ENCODE measurements at places on chromosomes 7 and 10.

DNA sequence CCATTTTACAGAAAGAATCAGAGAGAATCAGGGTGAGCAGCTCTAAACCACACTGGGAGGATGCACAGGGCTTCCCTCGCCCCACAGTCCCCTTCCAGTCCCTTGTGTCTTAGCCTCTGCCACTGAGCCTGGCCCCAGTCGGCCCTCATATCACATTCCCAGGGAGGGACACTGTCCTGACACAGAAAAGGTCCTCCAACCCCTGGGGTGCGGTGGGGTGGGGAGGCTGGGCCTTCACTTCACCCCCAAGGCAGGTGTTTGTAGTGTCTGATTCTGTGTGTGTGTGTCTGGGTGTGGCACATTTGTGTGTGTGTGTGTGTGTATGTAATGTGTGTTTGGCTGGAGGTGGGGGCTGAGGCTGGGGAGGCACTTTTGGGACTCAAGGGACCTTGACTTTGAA lies 1.8 kb upstream of the KCP start:
- no peak for DNase-seq

- DNase-seq = no peak
These were observed 59.9 kb downstream of the CAV1 start for GRCh38 chr7:116584721-116585120.

GRCh38 chr10:124728071-124728829 lies 15.9 kb downstream of the FAM53B start:
- DNase-seq = no peak

- DNase-seq = peak; percentile 96
These were observed at the start of gene GSTO2 for GRCh38 chr10:104268713-104269645. TSS of gene GSTO2 (plus strand) at chr10:104269184. CDS start at chr10:104274916, 5,732 bp downstream.

- DNase-seq = no peak
These were observed 410.9 kb downstream of the TYW1 start for GRCh38 chr7:67407392-67408071.

GRCh38 chr10:11516431-11516746 lies 95.1 kb downstream of the USP6NL start:
- DNase-seq = no peak

DNA sequence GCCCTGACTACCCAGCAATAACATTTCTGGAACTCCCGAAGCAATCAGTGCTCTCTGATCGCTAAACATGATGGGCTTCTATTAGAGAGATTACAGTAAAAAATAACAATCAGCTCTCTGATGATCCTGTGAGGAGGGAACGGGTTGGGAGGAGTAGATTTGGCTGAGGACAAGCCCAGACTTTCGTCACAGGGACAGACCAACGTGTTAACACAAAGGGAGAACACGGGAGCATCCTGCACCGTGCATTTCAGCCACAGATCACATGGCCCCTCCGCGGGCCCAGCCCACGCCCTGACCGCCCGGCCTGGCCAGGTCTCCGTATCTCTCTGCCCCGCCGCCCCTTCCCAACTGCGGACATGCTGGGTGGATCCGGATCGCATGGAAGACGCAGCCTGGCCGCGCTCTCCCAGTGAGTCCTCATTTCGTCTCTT lies 95.0 kb upstream of the AGBL3 start:
- DNase-seq = no peak

- peak; percentile 6 for DNase-seq
These were observed 100.6 kb downstream of the FAM204A start for GRCh38 chr10:118241229-118242137.

DNA sequence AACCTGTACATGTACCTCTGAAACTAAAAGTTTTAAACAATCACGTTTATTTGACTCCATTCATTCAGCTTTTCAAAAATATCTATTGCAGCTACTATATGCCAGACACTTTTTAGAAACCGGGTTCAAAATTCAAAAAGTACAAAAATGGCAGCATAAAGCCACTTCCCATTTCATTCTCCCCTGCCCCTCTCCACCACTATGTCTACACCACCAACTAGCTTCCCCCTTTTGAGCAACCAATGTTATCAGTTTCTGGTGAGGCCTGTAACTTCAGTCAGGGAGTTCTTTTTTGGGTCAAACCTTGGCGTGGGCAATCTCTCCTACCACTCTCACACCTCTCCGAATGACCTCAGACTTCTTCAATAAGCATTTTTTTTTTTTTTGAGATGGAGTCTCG lies 11.5 kb upstream of the HHEX start:
- DNase-seq = no peak

- DNase-seq = no peak
These were observed 20.8 kb upstream of the CDK1 start for GRCh38 chr10:60757420-60757895.

- DNase-seq = no peak
These were observed 460 bp downstream of the ANXA11 start for GRCh38 chr10:80204677-80205476.

DNA sequence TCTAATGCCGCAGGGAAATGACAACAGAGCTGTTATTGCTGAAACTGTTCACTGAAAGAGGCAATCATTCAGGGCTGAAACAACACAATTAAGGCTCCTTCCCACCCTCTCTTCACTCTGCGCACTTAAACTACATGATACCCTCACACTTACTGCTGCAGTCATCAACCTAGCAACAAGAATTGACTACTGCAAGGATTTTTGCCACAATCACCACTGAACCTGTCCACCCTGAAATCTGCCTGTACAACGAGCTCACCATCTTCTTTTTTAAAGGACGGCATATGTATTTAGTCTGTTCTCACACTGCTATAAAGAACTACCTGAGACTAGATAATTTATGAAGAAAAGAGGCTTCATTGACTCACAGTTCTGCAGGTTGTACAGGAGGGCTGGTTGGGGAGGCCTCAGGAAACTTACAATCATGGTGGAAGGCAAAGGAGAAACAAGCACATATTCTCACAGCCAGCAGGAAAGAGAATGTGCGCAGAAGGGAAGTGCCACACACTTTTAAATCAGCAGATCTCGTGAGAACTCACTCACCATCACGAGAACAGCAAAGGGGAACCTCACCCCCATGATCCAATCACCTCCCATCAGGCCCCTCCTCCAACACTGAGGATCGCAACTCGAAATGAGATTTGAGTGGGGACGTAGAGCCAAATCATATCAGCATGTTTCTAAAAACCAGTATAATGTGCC lies 131.7 kb downstream of the SORCS1 start:
- no peak for DNase-seq

GRCh38 chr10:19654576-19654975 lies 161.7 kb upstream of the PLXDC2 start:
- no peak for DNase-seq

DNA sequence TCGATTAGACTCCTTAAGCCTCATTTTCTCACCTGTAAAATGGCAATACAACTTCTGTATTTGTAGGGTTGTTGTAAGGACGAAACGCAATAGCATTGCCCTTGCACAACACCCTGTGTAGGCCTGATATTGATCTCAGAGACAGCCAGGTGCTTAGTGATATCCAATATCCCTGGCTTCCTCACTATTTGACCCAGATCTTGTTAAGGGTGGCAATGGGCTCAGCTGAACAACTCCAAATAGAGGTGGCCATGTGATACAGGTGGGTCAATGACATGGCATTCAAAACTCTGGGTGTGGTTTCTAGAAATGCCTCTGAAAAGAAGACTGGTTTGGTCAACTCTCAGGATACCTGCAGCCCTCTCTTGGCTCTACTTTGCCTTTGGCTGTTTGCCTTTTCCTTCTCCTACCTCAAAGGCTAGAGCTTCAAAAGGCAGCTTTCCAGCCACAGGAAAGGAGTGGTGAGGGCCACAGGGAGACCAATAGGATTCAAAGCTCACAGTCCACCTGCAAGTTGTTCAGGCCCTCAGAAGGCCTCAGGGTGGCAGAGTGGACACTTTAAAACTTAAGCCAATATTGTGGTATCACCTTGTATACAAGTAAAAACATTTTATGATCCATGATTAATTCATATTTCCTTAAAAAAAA lies 14.9 kb upstream of the GATAD1 start:
- DNase-seq = no peak

DNA sequence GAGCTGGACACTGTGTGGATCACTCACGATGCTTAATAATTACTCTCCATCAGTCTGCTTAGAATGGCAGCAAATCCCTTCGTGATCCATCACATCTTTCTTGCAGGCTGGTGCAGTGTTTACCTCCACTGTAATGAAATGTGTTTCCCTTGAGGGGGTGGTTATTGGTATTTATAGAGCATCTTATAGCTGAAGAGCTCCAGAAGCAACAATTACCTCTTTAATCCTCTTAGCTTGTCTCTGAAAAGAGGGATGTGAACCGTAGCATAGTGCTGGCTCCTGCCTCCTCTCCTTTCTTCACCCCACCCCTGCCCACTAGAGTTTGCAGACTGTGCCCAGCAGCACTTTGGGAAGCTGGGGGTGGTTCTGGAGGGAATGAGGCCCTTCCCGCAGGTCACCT lies 132.6 kb downstream of the CAMK1D start:
- DNase-seq = no peak

DNA sequence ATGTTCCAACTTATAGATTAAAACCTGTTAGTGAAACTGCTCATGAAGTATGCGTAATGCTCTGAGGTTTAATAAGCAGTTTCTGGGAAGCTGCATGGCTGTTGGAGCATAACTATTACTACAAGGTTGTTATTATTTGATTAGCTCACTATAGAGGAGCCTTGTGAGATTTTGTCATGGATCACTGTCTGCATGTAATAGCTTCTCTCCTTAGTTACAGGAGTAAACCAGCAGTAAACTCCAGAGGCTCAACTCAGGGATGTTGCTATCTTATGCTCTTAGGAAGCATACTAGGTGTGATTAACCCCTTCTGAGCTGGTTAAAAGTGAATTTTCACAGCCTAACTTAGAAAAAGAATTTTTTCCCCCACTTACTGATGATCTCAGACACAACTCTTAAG lies 63.6 kb upstream of the IFRD1 start:
- no peak for DNase-seq

- DNase-seq = no peak
These were observed at the start of gene HOXA7 for GRCh38 chr7:27156508-27156898. TSS of gene HOXA7 (minus strand) at chr7:27156675. CDS start at chr7:27156545, 130 bp downstream.

DNA sequence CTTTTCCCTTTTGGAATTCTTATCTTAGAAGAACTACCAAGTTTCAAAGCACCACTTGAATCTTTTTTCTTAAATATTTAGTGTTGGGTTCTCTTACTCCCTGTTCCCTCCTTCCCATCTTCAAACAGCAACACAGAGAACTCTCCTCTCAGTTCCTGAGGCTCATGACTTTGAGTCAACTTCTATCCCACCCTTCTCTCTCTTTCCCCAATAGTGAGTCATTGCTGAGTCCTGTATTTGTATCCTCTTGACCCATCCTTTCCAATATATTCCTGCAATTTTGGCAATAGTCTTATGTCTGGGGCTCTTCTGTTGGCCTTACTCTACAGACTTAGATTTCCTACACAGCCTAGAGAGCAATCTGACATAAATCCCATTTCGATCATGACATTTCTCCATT lies 20.8 kb upstream of the JCAD start:
- no peak for DNase-seq

DNA sequence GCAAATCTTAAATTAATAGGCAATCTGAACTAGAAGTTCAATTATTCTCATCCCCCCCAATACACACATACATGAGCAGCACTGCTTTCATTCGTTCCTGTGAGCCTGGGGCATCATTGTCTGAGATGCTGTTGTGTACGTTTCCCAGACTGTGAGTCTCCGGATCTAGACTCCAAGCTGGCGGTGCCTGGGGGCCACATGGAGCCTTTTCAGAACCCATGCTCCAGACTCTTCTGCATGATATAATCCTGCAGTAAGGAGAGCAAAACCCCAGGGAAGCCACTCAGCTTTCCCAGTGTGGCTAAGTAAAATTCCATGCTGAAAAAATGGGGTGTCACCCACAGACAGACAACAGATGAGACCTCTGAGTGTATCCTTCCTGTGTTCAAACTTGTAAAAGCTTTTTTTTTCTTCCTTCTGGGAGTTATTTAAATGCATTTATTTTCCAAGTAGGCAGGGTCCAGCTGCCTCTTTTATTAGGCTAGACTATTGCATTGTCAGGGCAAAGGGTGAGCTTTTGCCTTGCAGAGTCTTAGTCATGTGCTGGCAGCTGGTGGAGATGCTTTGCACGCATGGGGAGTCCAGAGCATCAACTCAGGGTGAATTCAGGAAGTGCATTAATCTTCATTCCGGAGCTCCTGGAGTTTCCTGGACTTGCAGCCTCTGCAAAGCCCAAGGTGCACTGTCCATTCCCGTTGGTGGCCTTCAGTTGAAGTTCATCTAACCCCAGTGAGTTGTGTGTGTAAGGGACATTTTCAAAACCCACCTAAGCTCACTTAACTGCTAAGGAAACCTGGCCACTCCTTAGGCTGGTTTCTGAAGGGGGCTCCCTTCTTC lies 185.7 kb upstream of the ADO start:
- no peak for DNase-seq

DNA sequence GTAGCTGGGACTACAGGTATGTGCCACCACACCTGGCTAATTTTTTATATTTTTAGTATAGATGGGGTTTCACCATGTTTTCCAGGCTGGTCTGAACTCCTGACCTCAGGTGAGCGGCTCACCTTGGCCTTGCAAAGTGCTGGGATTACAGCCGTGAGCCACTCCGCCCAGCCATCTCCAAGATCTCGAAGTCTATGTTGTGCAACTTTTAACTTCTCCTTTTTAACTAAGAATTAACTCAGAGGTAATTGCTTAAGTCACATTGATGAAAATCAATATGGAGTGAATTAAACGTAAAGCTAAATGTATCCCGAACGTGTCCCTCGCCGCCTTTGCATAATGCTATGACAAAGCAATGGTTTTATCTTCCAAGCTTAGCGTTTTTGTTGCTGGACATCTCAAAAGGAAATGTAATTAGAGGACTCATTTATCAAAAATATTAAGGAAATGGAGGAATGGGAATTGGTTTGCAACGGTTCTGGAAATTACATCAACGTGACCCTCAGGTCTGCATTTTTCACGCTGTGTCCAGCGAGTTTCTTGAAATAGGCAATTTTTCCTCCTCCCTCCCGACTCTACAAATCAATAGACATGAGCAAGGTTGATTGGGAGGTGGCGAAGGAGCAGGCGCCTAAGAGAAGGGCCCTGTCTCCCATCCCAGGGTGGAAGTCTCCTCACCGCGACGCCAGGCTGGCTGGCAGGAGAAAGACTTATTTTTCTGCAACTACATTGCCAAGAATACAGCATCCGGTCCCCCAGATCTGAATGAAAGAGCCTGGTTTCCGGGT lies 89.8 kb downstream of the TMEM130 start:
- DNase-seq = no peak

- no peak for DNase-seq
These were observed 305.9 kb upstream of the MGMT start for GRCh38 chr10:129161150-129161549.

Measured in activated CD4-positive, CD25-positive, alpha-beta regulatory T cell (primary cell).